NCI-H748 treated with DMSO at 0.1 percent for 48 hours (cell line): ENCODE measurements at places on chromosomes 13 and 19.

DNA sequence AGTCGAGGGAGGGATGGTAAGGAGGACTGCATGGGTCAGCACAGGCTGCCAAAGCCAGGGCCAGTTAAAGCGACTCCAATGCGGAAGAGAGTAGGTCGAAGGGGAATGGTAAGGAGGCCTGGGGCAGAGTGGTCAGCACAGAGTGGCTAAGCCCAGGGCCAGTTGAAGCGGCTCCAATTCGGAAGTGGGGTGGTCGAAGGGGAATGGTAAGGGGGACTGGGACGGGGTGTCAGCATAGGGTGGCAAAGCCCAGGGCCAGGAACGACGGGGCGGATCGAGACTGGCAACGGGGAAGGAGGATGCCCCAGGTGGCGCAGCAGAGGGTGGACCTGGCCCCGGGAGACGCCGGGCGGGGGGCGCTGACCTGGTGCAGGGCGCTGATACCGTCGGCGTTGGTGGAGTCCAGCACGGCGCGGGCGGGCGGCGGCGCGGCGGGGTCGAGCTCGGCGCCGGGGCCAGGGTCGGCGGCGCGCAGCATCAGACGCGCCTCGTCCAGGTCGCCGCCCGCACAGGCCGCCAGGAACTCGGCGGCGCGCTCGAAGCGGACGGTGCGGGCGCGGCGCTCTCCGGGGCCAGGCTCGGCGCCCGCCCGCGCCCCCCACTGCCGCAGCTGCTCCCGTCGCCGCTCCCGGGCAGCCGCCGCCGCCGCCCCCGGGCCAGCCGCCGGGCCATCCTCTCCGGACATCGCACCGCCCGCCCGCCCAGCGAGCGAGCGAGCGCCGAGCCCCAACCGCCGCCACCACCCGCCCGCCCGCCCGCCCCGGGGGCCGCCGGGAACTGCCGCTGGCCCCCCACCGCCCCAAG lies at the start of gene PPP1R12C:
PPP1R12C (minus strand) TSS at position 779 of the 804 bp plus-strand sequence; CDS start at position 685, 94 bp downstream.
- no peak for DNase-seq

GRCh38 chr19:22595918-22596341 lies 38.2 kb upstream of the ZNF492 start:
- DNase-seq = no peak

- DNase-seq = no peak
Observed at GRCh38 chr13:22425087-22425486, 754.2 kb downstream of the FGF9 start.

DNA sequence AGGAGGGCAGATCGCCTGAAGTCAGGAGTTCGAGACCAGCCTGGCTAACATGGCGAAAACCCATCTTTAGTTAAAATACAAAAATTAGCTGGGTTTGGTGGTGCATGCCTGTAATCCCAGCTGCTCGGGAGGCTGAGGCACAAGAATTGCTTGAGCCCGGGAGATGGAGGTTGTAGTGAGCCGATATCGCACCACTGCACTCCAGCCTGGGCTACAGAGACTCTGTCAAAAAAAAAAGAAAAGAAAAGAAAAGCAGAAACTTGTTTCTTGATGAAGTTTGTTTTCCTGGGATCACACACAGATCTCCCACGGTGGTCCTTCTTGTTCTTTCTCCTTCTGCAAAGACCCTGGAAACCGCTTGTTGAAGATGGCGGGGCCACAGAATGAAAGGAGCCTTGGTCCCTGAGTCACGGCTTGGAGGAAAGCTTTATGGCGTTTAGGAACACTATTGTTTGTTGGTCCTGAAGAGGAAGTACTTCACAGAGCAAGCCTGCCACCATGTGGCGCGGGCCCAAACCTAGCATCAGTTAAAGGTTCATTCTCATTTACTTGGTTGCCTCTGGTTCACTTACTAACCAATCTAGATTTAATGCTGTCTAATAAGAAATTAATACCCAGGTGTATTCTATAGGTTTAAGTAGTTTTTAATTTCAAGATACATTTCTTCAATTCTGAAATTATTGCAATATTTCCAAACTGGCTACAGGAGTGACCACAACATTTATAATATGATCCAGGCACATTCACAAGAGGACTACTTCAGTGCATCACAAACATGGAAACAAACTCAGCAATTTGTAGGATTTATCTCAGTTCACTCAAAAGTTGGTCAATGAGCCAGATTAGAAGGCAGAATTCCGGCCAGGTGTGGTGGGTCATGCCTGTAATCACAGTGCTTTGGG lies 21.3 kb upstream of the ARL11 start:
- DNase-seq = peak; percentile 84

DNA sequence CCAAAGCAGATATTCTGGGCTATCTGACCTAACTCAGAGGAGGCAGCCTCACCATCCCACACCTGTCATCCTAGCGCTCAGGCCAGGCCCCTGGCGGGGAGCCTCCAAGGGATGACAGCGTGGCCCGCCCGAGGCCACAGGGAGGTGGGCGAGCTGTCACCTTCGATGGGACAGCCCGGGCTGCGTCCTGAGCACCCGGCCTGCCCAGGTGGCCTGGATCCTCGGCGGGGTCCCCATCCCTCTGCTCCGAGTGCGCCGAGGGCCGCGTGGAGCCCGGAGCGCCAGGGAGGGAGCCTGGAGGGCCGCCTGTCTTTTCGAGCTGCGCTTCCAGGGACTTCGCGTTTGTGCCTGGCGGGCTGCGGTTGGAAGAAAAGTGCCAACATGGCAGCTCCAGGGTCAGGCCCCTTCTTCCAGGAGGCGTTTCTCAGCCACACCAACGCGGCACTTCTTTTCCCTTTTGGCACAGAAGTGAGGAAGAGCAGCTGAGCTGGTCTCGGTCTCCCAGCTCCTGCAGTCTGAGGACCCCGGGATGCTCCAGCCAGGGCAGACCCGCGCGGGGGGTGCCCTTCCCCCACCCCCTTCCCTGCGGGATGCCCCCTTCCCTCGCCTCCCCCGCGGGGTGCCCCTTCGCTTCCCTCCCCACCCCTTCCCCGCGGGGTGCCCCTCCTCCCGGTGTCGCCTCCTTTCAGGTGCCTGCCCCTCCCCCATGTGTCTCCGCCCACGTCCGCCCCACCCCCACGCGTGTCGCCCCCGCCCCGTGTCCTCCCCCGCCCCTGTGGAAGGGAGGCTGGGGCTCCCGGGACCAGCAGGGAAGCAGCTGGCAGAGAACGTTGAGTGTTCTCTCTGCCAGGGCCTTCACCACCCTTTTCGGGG lies 42.3 kb downstream of the GJA3 start:
- no peak for DNase-seq
